CD4-positive, alpha-beta T cell treated with Interleukin-15 for 4 hours (primary cell): ENCODE measurements at places on chromosomes 16 and 17.
A peak's percentile ranks its signal among the peaks of the same experiment; 100 is the strongest.

GRCh38 chr17:36055921-36056520 is 8.1 kb upstream of the CCL18 start:
- no peak for DNase-seq

GRCh38 chr17:520447-521182 is 168.0 kb upstream of the RPH3AL start:
- DNase-seq, result no peak

DNA sequence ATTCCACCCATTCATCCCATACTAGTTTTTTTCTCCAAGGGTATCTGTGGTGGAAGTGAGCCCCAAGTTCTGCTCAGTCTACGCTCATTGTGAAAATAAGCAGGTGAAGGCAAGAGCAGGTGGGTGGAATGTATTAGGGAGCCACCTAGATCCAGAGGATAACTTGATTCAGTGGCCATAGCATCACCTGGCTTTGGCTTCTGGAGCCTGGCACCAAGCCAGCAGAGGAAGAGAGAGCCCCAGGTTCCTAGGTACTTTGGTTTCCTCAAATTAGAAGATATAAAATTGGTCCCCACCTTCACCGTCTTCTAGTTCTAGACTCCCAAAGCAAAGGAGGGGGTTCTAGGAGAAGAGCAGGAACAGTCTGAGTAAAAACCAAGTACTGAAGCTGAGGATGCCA is 4.1 kb downstream of the FXR2 start:
- no peak for DNase-seq

DNA sequence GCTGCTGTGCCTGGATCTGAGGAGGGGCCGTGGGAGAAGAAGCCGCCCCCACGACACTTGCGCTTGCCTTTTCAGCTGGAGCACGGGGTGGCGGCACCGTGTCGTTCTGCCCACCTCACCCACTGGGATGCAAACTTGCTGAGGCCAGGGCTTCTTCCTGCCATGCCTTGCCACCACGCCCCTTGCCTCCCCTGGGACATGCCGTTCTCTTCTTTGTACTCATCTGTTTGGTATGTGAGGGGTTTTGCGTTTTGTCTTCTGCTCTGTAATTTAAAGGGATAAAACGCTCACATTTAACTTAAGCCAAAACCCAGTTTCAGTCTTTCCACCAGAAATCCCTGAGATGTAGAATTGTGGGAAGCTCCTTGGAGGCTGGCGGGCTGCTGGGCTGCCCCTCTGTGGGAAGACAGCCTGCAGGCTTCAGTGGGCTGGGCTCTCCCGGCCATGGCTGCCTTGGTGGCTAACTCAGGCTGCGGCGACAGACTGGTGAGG is 180.2 kb downstream of the RPTOR start:
- DNase-seq, result no peak

DNA sequence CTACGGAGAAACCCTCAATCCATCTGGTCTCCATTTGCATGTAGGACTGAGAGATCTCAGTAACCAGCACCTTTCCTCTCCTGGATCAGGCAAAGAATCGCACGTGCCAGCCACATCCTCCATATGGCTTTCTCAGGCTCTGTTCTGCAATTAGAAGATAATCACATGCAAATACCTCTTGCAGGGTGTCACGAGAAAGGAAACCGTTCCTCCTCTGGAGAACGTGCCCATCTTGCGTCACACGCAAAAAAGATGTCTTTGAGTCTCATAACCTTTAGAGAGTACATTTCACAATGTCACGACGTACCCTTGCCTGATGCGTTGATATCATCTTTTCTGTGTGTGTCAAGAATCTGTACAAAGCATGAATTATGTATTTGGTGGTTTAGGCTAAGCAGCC is 36.2 kb upstream of the DNAH17 start:
- DNase-seq, result no peak

DNA sequence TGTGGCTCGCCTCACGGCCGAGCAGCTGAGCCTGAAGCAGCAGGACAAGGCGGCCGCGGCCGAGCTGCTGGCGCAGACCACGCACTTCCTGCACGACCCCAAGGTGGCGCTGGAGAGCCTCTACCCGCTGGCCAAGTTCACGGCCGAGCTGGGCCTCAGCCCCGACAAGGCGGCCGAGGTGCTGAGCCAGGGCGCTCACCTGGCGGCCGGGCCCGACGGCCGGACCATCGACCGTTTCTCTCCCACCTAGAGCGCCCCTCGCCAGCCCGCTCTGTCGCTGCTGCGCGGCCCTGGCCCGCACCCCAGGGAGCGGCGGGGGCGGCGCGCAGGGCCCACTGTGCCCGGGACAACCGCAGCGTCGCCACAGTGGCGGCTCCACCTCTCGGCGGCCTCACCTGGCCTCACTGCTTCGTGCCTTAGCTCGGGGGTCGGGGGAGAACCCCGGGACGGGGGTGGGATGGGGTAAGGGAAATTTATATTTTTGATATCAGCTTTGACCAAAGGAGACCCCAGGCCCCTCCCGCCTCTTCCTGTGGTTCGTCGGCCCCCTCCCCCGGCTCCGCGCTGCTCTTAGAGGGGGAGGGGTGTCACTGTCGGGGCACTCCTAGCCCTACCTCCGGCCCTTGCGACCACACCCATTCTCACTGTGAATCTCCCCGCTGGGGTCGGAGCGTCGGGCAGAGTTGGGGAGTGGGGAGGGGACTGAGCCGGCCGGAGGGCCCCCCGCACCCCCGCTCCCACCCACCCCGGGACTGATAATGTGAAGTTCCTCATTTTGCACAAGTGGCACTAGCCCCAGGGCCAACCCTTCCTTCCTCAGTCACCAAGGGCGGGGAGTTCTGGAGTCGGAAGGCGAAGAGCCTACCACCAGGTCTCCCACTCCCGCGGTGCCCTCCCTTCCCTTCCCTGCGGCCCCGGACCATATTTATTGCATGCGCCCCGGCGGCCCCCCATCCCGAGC is 4.0 kb downstream of the HIC1 start:
- peak; percentile 49 for DNase-seq

DNA sequence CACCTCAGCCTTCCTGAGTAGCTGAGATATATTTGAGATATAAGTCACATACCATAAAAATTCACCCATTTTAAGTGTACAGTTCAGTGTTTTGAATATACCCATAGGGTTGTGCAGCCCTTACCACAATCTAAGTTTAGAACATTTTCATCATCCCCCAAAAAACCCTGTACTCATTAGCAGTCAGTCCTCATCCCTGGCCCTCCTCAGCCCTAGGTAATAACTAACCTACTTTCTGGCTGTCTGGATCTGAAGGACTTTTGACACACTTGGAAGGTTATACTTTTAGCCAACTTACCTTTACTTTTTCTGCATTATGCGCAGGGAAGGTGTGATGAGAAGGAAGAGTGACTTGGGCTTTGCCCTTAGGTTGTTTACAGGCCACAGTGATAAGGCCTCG is 4.0 kb upstream of the PLEKHG4 start:
- no peak for DNase-seq

DNA sequence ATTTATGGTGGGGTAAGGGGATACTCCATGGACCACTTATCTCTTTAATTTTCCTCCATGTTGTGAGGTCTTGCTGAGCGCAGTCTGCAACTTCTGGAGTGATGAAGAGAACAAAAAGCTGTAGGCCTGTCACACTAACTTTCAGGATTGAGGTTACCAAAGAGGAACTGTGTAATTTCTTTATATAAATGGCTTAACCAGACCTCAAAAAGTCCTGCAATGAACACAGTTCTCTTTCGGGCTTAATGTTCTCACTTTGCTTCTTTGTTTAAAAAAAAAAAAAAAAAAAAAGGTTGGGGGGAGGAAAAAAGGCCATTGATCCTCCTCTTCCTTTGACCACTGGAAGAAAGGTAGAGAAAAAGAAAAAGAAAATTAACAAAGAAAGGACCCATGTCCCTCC is 86.8 kb upstream of the SOX9 start:
- DNase-seq, result no peak

DNA sequence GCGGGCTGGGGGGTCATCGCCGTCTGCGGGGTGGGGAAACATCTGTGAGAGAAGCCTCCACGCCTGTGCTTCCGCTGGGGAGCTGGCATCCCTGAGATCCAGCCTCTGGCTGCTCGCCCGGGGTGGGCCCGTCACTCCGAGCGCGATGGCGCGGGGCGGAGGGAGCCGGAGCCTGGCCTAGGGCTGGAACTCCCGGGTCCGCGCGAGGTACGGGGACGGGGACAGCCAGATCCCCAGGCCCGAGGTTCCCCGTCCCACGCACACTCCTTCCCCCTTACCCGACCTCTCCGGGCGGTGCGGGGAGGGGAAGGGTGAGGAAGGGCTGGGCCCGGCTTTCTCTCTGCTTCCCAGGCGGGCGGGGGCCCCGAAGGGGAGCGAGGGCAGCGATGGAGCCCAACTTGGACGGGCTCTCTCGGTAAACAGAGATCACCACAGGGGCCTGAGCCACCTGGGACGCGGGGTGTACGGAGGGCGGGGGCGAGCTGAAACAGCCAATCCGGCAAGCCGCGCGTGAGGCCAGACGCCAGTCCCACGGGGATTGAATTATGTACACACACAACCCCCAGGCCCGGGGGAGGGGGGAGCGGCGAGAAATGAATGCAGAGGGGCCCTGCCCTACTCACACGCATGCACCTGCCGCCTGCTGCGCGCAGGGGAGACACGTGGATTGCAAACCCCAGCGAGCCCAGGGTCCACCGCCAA is at the start of gene SLC16A11:
Gene SLC16A11 (minus strand): TSS at position 596 of the 702 bp plus-strand sequence. CDS start 579 bp downstream, at position 17.
- DNase-seq, result no peak

GRCh38 chr17:69448431-69449102 is 34.1 kb downstream of the MAP2K6 start:
- DNase-seq, result no peak

- DNase-seq, result no peak
Observed at GRCh38 chr17:14103836-14104235, 34.5 kb downstream of the COX10 start.

DNA sequence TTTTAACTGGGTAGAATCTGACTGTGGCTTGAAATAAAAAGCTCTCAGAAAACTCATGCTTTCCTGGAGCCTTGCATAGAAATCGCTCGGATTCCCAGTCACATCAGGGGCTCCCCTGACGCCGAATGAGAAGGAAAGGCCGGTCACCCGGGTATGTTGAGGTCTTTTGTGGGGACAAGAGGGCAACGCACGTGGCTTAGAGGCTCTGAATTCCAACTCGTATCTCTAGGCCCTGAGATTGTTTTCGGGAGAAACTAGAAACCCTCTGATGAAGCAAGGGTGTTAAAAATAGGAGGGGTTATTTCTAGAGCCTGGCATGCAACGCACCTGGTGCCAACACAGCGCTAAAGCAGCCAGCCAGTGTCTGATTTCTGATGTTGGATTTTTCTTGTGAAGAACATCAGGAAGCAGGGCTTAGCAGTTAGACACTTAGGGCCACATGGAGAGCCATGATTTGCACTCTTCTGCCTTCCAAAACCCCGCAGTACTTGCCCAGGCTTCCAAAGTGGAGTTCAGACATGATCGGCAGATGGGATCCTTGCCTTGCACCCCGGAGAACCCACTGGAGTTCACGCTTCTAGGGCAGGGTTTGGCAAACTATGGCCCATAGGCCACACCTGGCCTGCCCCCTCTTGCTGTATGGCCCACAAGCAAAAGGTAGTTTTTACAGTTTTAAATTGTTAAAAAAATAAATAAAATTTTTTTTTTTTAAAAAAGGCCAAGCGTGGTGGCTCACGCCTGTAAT is 12.6 kb downstream of the CACNG1 start:
- no peak for DNase-seq

- DNase-seq, result no peak
Observed at GRCh38 chr17:76775021-76775600, 37.2 kb downstream of the MFSD11 start.

- no peak for DNase-seq
Observed at GRCh38 chr16:4208341-4208751, 33.5 kb downstream of the SRL start.

DNA sequence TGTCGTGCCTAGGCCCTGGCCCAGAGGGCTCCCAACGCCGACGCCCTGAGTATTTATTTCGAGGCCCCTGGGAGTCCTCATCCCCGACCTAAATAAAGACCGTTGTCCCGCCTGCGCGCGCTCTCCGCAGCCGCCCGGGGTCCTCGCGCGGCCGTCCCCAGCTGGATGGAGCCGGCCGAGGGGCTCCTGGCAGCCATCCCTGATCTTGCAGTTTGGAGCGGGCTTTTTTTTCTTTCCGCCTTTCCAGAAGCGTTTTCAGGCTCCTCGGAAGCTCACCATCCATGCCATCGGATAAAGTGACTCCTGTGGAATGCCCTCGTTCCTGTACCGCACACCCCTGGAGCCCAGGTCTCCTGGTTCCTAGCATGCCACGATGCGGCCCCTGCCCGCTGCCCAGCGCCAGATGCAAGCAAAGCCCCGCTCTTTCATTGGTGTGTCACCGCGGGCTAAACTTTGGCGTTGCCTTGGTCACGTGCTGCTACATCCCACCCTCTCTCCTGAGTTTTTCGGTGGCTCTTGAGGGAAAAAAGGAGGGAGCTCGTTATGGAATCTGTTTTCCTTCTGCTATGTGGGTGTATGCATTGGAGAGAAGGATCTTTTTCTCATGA is 716 bp downstream of the TMEM94 start:
- no peak for DNase-seq

DNA sequence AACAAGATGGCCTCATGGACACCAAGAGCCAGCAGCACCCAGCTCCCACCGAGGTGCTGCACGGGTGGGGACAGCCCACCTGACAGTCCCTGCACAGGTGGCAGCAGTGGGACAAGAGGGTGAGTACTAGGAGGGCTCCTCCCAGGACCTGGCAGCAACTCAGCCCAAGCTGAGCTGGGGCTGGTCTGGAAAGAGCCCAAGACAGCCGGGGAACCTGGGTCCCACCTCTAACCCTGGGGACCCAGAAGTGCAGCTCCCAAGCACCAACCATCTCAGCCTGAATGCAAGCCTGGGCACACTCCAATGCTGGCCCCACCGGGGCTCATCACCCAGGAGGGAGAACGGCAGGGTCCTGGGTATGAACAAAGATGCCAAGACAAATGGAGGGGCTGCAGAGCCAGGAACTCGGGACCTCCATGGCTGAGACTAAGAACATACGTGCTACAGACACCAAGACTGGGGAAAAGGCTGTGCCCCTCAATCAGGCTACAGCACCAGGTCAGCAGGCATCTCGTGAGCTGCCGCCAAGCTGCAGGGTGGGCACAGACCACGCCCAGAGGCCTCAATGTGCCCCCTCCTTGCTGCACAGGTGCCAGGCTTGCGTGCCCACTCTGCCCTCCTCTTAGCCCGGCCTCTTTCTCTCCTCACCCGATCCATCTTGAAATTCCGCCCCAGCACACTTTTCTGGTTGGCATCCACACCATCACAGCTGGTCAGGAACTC is 37.5 kb upstream of the GSG1L start:
- no peak for DNase-seq

- no peak for DNase-seq
Observed at GRCh38 chr16:22335668-22336246, 38.5 kb downstream of the POLR3E start.

GRCh38 chr16:65749506-65749905 is 617.0 kb upstream of the CDH5 start:
- DNase-seq, result no peak

- no peak for DNase-seq
Observed at GRCh38 chr16:86775511-86775921, 197.2 kb downstream of the FOXL1 start.

DNA sequence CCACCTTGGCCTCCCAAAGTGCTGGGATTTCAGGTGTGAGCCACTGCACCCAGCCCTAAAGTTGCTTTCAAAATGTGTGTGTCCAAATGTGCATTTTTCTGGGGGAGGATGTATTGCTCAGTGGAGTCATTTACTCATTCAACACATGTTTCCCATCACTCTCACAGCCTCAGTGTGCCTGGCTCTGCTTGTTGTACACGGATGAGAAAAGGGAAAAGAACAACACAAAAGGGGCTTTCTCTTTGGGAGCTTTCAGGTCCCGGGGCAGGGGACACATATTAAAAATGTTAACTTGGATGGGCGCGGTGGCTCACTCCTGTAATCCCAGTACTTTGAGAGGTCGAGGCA is 1.7 kb upstream of the PPL start:
- DNase-seq, result no peak

- no peak for DNase-seq
Observed at GRCh38 chr17:35390663-35391062, 17.2 kb upstream of the SLFN11 start.

GRCh38 chr17:30970831-30971567 is at the start of gene RNF135:
RNF135 (plus strand) TSS chr17:30971039; CDS start chr17:30971074, 35 bp downstream.
- DNase-seq, result peak; percentile 52
